Stimulated activated CD8-positive, alpha-beta memory T cell treated with anti-CD3 and anti-CD28 coated beads, Interleukin-2, amount 100 ng/mL, for 1 hour (primary cell): ENCODE measurements at places on chromosomes 7 and 10.

DNA sequence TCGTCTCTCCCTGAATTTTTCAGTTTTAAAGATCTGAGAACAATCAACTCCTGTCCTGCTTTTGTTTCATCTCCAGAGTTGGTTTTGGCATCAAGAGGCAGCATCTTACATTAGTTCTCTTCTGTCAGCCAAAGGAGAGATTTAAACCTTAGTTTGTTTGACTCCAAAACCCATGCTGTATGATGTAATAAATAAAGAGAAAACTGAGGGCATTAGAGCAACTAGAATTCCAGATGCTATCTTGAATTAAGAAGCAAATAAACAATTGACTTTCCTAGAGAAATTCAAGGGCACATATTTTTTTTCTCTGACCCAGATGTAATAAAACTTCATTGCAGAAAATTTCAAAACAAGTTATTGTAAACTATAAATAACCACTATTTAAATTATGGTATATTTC is 54.4 kb downstream of the INHBA start:
- no peak for DNase-seq

GRCh38 chr10:133379801-133380666 is 972 bp downstream of the PAOX start:
- no peak for DNase-seq

DNA sequence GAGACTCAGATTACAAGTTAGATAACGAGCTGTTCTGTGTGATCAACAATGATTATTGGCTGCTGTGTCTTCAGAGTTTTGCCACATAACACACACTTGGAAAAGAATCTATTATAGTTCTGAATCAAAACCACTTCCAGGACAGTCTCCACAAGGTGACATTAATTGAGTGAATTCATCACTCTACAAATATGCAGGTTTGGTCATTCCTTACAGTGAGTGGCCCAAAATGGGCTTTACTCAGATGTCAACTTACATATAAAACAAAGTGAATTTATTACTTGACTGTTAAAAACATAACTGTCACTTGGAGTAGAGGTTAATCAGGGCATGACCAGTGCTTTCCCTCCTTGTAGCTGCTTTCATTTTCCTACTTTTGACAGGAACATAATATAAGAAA is 984.3 kb downstream of the REEP3 start:
- no peak for DNase-seq

DNA sequence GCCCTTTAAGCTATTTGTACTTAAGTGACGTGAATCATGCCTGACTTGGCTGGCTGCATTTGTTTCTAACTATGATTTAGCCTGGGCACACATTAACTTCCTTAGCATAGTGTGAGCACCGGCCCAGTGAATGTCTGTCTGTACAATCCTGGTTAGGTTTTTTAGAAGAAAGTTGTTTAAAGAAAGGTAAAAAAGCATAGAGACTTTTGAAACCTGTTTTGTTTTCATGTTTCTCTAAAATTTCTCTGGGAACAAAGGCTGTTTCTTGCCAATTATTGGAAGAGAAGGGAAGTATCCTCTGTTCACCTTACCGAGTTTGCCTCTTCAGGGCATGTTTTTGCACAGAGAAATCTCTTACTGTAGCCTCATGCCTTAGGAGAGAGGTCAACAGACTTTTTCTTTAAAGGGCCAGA is 42.9 kb upstream of the MET start:
- no peak for DNase-seq

- DNase-seq: no peak
These were observed 139.0 kb downstream of the MGMT start for GRCh38 chr10:129605986-129606518.

DNA sequence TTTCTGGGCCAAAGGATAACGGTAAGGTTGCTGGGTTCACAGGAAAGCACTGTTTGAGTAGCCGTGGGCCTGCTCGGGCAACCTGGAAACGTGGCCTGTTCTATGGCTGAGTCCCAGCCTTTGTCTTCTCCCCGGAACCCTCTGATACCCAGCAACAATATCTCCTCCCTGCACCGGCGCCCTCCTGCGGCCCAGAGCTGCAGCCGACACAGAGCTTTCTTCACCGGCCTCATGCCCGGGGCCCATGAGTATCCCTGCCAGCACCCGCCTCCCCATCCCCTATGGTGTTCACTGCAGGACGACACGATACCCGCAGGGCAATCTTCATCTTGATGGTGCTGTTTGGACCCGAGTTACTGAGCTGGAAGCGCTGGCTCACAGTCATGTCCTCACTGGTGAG is 38.6 kb upstream of the NCAPG2 start:
- no peak for DNase-seq
